ENCODE measurements at places on chromosomes 4 and X.

- no peak for DNase-seq
Measured at GRCh38 chr4:4607336-4608213, 65.7 kb upstream of the STX18 start.

- no peak for DNase-seq
Measured at GRCh38 chr4:94743838-94744237, 13.9 kb upstream of the BMPR1B start.

DNA sequence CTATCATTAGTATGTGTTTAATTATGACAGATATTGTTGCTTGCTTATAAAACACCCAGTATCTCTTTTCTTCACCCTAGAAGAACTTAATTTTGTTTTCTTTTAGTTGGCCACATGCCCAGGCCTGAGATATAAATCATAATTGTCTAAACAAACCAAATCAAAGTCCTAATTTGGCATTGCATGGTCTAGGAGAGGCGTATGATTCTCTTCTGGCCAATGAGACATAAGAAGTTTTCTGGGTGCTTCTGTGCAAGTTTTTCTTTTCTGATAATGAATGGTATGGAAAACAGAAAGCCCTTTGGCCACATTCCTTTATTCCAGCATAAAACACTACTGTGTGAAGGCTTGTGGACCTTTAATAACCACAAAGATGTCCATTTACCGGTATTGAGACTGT, 192.9 kb upstream of the CTSO start:
- DNase-seq: no peak

- DNase-seq: no peak
Measured at GRCh38 chrX:153954558-153955227, 10.2 kb upstream of the RENBP start.

GRCh38 chr4:30769093-30769492, 48.9 kb downstream of the PCDH7 start:
- no peak for DNase-seq

GRCh38 chrX:23103546-23103945, 103.8 kb downstream of the DDX53 start:
- DNase-seq: no peak

GRCh38 chrX:18887825-18888212, 96.1 kb downstream of the PHKA2 start:
- no peak for DNase-seq

Data from ureter (tissue), 1 donor.